ENCODE measurements at places on chromosomes 1 and 21. TPM values are rescaled to one million over a fixed set of nuclear protein-coding genes. Genes with fewer than 3 reads are reported as not detected.

GRCh38 chr1:185397183-185397582 lies 80.1 kb upstream of the IVNS1ABP start:
- H3K4me1 ChIP-seq, result no peaks in the 10 kb centered on the region
- H3K4me3 ChIP-seq, result no peak overlapping the region
- no peak for DNase-seq
- H3K27me3 ChIP-seq, result no peaks in the 10 kb centered on the region
- no peaks in the 10 kb centered on the region for H3K36me3 ChIP-seq
- H3K27ac ChIP-seq, result no peak overlapping the region

- no peaks in the 10 kb centered on the region for H3K27me3 ChIP-seq
- H3K36me3 ChIP-seq, result no peaks in the 10 kb centered on the region
- DNase-seq, result peak; percentile 44
- H3K27ac ChIP-seq, result no peak overlapping the region
Measured at GRCh38 chr1:26537951-26538352, 8.4 kb downstream of the RPS6KA1 start.

GRCh38 chr1:17631410-17631809 lies 91.9 kb downstream of the ARHGEF10L start:
- no peaks in the 10 kb centered on the region for H3K27me3 ChIP-seq
- H3K36me3 ChIP-seq, result peaks cover 80% of the 10 kb centered on the region
- no peak for DNase-seq
- H3K4me3 ChIP-seq, result no peak overlapping the region

The CLCA4 gene
- not detected for polyA plus RNA-seq

Measured in muscle of leg (tissue), 16 donors.